GM04504 (cell line): ENCODE measurements at places on chromosomes 11 and 22.

GRCh38 chr11:7901319-7901854 lies 29.7 kb downstream of the OR10A6 start:
- DNase-seq = no peak

DNA sequence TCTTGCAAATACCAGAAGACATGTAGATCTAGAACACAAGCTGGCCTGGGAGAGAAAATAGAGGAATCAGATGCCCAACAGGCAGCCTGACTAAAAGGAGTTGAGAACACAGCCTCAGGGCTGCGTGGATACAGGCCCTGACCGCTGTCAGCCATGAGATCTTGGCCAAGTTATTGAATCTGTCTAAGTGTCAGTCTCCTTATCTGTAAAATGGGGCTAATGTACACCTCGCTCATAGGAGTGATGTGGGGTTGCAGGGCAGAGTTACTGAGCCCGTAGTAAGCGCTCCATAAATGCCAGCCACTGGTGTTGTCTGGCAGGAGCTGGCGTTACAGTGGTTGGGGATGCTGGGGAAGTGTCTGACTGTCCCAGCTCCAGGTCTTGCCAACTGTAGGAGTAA lies 38.4 kb upstream of the TPBGL start:
- DNase-seq = no peak

GRCh38 chr11:128902515-128903066 lies 11.4 kb downstream of the KCNJ5 start:
- DNase-seq = no peak

DNA sequence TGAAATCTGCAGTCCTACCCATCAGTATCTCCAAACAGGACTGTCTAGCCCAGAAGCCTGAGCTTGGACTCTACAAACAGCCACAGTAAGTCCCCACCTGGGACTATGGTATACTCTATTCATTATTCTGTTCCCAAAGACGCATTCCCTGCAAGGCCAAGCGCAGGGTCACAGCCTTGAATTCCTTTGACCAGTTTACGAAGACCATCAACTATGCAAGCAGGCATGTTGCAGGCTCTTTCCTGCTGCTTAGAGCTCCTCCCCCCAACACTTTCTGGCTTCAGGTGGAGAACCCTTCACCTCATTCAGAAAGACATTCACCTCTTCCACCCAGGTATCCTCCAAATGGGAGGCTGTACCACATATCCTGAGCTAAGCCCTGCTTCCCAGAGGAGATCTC lies 62.5 kb downstream of the TIMP3 start:
- DNase-seq = no peak

DNA sequence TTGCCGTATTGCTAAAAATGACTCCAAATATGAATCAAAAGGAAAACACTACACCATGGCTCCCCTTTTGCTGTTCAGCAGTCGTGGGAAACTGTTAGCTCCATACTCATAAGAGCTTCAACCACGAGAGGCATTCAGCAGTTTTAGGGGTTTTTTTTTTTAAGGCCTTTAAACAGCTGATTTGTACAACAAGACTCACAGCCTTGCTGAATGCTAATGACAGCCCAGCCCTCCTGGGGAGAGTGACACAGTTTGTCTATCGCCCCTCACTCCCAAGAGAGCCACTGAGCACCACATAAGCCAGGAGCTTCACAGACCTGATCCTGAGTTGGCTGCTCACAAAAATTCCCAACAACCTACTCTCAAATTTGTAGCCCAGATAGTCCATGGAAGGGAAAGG lies 32.4 kb downstream of the GALNT18 start:
- no peak for DNase-seq

GRCh38 chr11:19253153-19253745 lies 12.5 kb upstream of the E2F8 start:
- DNase-seq = no peak

DNA sequence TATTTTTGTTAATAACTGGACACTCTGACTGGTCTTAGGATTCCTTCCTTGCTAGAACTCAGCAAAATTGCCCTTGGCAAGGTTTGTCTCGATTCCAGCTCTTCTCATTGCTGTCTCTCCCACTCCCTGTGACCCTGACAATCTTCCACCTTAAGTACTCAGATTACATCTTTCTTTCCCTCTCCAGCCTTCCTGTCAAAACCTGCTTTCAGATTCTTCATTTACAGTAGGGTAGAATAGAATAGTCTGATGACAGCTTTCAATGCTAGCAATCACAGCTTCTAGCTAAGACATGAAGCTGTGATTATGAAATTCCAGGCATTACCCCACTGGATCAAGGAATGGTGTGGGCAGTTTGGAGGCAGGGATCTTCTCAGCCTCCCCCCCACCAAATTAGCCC lies 39.2 kb upstream of the LMO2 start:
- no peak for DNase-seq

DNA sequence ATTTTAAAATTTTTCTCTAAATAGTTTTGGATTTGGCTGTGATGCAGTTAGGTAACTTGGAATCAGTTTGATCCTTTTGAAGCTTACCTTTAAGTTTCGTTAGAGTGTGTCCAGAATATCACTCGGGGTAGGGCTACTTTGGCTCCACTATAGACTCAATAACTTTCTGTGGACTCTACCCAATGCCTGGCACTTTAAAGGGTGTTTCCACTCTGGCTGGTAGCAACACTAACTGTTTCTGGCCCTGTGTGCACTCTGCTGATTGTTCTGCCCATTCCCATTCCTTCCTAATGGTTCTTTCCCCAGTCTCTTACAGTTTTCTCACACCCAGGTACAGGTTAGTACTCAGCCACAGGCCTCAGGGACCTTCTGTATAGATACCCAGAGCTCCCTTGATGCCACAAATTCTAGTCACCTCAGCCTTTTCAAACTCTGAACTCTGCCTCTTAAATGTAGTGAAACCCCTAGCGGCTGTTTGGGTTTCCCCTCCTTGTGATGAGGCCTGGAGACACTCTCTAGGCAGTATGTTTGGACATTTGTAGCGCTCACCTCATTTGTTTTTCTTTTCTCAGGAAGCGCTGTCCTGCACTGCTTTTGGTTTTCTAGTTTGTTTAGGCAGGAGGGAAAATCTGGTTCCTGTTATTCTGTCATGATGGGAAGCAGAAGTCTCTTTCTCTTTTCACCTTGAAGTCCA lies 16.8 kb downstream of the CUL5 start:
- no peak for DNase-seq

DNA sequence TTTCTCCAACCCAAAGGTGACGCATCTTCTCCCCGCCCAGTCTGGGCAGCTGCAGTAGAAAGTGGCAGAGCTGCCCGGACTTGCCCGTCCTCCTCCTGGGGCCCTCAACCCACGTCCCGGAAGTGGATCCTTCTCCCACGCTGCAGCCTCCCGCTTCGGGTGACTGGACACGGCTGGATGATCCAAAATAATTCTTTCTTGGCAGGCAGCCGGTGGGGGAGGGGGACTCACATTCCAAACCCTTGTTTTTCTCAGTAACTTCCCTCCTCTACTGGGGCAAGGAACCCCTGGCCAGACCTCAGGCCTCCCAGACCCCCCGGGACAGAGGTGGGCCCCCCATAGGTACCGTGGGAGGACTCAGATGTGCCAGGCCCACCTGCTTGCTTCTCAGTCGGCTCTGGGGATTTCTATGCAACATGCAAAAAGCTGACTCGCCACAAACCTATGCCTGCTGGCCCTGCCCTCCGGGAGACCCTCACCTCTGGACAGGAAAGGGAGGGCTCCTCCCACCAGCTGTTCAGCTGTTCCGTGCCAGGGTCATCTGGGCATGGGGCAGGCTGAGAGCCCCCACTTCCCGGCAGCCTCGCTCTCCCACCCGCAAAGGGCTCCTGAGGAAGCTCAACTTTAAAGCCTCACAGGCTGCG lies 1.4 kb downstream of the PLXNB2 start:
- peak; percentile 93 for DNase-seq

GRCh38 chr11:116107229-116107628 lies 603.0 kb upstream of the CADM1 start:
- DNase-seq = no peak

GRCh38 chr11:6320411-6321155 lies at the start of gene CAVIN3:
Gene CAVIN3, minus strand, starts transcription at chr11:6320501. Its CDS starts 25 bp downstream, at chr11:6320476.
- peak; percentile 75 for DNase-seq

DNA sequence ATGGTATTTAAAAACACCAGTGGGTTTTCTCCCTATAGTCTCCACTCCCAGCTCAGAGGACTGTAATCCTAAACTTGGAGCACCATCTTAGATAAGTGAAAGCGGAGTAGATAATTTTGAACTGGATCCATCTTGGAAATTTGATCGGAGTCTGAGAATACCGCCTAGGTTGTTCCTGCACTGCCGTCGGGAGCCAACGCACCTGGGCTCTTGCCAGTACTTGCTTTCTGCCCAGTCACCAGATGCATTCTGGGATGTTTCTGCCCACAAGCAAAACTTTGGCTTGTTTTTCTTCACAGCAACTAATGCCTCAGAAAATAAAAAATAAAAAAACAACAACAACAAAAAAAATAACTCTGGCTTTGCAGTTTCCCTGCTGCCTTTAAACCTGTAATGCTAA lies 113.0 kb upstream of the MTMR2 start:
- DNase-seq = no peak

- no peak for DNase-seq
Observed at GRCh38 chr11:66595245-66595904, 2.4 kb downstream of the CCS start.

- DNase-seq = peak; percentile 12
Observed at GRCh38 chr11:119166368-119167076, 2.0 kb upstream of the NLRX1 start.

DNA sequence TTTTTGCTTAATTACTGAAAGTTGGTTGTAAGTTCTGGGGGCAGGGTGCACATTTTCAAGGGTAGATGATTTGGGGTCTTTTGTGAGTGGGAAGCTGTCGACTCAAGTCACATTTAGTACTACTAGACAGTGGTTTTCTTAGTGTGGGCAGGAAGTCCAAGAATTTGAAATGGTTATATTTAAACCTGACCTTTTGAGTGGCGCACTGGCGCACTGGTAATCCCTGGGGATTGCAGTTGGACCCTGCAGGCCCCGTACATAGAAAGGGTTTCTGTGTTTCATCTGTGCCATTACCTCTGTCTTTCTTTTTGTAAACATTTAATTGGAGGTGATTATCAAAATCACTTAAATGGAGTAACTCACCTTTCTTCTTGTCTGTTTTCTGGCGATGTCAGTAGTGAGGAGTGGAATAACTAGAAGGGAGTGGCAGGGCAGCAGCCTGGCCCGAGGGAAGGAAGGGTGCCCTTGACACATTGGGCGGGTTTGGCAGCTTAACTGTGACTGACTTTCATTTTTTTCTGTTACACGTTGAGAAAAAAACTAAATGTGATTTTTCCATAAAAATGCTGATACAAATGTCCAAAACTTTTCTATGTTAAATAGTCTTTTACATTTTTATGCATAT lies 101.8 kb upstream of the GAL start:
- DNase-seq = no peak

- no peak for DNase-seq
Observed at GRCh38 chr22:20957683-20958431, 9.2 kb upstream of the AIFM3 start.

- DNase-seq = no peak
Observed at GRCh38 chr11:118608360-118609227, 1.2 kb downstream of the PHLDB1 start.

GRCh38 chr11:2739531-2740274 lies 39.9 kb upstream of the KCNQ1OT1 start:
- no peak for DNase-seq

- no peak for DNase-seq
Observed at GRCh38 chr11:129374993-129375750, 476 bp upstream of the BARX2 start.

DNA sequence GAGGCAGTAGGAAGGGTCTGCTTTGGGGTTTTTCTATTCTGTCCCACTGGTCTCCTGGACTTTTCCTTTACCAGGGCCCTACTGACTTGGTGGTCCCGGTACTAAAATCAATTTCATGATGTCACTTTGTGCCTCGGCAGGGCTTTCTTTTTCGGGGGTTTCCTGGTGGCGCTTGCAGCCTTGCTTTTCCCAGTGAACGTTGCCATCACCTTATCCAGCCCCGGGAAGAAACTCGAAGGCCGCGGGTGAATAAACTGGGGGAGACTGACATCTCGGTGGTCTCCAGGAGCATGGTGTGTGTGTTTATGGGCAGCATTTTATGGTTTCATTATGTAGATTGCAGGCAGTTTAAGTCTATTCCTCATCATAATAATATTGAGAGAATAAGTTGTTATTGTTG lies 84.4 kb downstream of the KCNQ1 start:
- DNase-seq = no peak

DNA sequence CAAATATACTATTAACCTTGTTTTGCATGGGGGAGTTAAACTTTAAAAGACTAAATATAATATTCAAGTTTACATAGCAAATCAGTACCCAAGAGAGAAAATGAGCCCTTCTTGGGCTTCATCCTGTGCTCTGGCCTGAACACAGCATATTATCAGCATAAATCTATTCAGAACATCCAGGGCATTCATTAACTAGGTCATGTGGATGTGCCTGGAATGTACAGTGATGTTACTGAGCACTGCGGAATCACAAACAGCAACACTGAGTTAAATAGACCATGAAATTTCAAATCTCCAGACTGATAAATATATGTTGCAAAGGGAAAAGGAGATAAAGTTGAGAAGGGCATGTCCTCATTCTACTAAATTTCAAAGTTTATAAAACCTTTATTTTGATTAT lies 426.4 kb downstream of the AASDHPPT start:
- no peak for DNase-seq

DNA sequence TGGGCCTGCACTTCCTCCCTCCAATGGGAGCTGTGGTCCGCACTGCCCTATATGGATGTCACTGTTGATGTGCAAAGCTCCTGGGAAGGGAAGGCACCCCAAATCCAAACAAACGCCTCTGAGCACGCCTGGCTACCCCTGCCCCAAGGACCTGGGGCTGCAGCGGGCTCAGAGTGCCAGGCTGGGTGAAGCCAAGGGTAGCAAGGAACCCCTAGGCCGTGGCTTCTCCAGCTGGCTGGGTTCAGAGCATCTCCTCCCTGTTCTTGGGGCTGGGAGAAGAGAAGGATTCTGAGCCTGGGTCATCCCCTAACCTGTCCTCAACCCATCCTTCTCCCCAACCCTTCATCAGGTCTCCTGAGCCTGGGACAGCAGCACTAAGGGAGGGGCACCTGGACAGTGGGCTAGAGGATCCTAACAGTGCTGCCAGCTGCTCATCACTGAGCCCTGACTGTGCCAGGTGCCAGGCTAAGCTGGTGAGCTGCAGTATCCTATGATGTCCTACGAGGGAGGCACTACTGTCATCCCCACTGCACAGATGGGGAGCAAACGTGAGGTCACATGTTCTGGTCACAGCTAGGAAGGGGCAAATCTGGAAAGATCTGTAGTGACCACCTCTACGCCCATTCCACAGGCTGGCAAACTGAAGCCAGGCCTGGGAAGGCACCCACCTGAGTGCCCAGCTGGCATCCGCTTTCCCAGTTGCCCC lies 3.0 kb downstream of the SSTR3 start:
- DNase-seq = no peak

DNA sequence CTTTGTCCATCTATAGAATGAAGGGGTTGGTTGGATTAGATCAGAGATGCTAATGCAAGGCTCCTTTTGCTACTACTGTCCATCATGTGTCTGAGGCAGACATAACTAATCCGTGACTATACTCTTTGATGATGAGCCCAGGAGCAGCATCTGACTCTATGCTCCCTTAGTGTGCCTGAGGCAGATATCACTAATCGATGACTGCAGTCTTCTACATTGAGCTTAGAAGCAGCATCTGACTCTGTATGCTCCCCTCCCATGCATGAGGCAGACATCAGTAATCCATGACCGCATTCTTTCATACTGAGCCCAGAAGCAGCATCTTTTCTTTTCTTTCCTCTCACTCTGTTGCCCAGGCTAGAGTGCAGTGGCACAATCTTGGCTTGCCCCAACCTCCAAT lies 4.2 kb downstream of the TCN2 start:
- no peak for DNase-seq
